Stimulated activated CD4-positive, alpha-beta T cell treated with anti-CD3 and anti-CD28 coated beads, Interleukin-1b, Interleukin-23, amount 100 ng/mL, for 1 hour (primary cell): ENCODE measurements at places on chromosomes 16 and 17.

GRCh38 chr17:8685381-8685780 is 54.9 kb upstream of the MYH10 start:
- DNase-seq, result no peak

- DNase-seq, result no peak
Observed at GRCh38 chr17:43880420-43880991, 26.8 kb downstream of the MPP2 start.

DNA sequence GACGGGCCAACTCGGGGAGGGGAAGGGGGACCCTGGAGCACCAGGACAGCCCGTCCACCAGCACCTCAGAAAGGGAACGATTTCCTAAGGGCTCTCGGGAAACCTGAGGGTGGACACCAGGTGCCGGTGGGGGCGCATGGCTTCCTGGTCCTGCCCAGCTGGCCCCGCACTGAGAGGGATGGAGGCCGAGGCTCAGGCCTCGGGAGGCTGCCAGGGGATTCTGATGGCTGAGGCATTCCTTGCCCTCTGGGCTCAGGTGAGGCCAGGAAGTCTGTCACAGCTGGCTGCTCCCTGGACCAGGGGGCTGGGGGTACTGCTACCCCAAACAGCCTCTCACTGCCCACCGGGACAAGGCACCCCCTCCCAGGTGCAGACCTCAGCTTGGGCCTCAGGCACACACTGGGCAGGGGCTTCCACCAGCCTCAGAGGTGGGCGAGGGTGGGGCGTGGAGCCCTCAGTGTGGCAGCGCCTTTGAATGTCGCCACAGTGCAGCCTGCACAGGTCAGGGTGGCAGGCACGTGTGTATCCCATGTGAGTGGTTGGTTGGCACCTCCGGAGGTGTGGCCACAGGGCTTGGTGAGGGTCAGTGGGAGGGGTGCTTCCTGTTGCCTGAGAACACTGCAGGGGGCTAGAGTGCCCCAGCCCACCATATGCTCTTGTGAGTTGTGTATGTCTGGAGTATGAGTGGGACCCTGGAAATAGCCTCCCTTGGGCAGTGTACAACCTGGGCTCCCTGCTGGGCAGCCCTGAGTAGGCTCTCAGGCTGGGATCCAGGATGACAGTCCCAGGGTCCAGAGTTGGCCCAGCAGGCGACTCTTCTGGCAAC is 3.9 kb upstream of the FSCN2 start:
- DNase-seq, result no peak

- DNase-seq, result no peak
Observed at GRCh38 chr17:34730816-34731215, 151.4 kb downstream of the TMEM132E start.

DNA sequence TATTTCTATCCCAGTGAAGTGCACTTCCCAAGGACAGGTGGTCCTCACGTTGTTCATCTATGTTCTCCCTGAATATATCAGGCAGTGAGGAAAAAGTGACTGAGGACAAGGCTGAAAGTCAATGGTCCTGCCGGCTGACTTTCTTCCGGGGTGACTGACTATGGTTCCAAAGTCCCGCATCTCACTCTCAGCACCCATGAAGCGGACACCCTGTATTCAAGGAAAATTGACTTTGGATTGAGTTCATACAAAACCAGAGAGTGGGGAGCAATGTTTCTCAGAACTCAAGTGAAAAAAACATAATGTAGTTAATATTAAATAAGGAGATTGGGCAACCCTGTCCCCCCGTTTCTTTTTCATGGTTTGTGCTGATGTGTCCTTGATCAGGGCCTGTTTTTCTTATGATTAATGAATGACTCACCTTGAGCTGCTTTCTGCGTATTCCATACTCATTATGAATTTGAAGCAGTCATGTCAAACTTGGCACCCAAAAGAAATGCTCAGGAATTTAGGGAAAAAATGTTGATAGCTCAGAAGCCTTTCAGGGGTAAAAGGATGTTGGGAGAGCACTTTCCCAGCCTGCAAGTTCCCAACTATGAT is 184.0 kb downstream of the CYLD start:
- DNase-seq, result no peak

DNA sequence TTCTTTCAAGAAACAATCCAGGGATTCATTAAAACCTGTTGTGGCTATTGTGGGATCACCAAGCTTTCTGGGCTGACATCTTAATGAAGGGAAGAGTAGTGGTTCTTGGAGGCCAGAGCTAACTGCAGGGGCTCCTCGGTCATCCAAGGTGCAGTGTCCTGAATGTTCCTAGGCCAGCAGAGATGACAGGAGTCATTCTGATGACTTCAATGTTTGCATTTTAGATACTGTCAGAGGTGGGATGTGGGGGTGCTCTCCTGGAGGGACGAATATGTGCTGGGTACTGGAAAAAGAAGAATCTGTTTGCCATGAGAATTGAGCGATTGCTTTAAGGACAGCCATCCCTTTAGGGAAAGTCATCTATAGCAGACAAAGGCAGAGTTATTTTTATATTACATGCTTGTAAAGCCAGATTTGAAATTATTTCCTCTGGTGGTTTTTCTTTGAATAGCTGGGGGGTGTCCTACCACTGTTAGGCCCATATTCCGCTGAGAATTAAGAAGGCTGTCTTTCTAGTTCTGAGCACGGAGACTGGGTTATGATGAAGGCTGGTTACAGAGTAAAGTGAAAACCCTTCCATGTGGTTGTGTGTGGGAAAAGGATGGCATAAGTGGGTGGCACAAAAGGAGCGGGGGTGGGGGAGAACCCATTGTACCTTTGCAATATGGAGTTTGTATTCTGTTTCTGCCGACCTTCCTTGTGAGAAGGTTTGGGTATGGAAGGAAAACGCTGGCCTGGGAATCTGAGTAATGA is 7.4 kb downstream of the HLF start:
- no peak for DNase-seq

GRCh38 chr16:9096416-9096952 is 5.0 kb downstream of the HAPSTR1 start:
- no peak for DNase-seq

GRCh38 chr17:77832180-77832560 is 126.3 kb upstream of the TNRC6C start:
- no peak for DNase-seq

DNA sequence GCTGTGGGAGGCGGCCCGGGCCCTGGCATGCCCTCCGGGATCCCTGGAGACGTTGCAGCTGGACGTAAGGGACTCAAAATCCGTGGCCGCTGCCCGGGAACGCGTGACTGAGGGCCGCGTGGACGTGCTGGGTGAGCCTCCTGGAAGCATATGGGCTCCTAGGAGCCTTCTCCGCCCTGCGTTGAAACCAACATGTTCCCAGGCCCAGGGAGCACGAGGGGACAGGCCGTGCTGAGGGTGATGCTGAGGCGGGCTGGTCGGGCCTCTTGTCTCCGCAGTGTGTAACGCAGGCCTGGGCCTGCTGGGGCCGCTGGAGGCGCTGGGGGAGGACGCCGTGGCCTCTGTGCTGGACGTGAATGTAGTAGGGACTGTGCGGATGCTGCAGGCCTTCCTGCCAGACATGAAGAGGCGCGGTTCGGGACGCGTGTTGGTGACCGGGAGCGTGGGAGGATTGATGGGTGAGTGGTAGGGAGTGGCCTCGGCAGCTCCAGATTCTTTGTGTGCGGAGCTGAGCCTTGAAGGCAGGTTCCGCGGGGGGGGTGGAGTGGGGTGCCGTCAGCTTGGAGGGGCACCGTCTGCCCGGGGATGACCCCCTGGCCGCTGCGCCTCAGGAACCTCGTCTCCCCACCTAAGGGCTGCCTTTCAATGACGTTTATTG is 567 bp downstream of the HSD17B1 start:
- DNase-seq, result no peak

GRCh38 chr16:20380782-20381181 is 23.8 kb downstream of the PDILT start:
- DNase-seq, result no peak

GRCh38 chr16:59634004-59634579 is 900.0 kb upstream of the GOT2 start:
- no peak for DNase-seq

DNA sequence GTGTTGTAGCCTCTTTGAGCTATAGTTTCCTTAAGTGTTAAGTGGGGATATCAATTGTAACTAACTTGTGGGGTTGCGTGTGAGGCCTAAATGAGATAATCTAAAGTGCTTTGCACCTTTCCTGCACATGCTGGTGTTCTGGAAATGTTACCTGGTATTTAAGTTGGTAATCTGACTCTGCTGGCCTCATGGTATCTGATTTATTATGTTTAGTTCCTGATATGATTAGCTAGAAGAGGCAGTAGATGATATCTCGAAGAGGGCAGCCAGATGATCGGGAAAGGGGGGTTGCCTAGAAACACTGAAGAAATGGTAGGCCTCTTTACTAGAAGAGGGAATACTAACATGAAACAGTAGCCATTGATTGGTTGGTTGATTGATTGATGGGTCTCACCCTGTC is 65.4 kb upstream of the CLEC18A start:
- no peak for DNase-seq
